ENCODE measurements at places on chromosomes 13 and 19. TPM values are rescaled to one million over a fixed set of nuclear protein-coding genes. Genes with fewer than 3 reads are reported as not detected.

The ZNF709 gene
- total RNA-seq = 37.6 TPM

The CRB3 gene
- total RNA-seq = not detected

The IQCN gene
- total RNA-seq = 0.47 TPM

The GAMT gene
- total RNA-seq = 16.7 TPM

The ZNF221 gene
- 24.6 TPM for total RNA-seq

The TPRX1 gene
- total RNA-seq = not detected

The MCOLN1 gene
- 9.8 TPM for total RNA-seq

The GNA15 gene
- 1.9 TPM for total RNA-seq

The NKG7 gene
- total RNA-seq = not detected

The SIAH3 gene
- 9.8 TPM for total RNA-seq

The TBXA2R gene
- 0.78 TPM for total RNA-seq

The SIGLECL1 gene
- total RNA-seq = not detected

The KLK12 gene
- total RNA-seq = not detected

The NLRP11 gene
- not detected for total RNA-seq

The VAV1 gene
- 2.5 TPM for total RNA-seq

The VWA8 gene
- total RNA-seq = 53.7 TPM

The GPR12 gene
- total RNA-seq = 34.8 TPM

The ACP7 gene
- total RNA-seq = not detected

The PDE4A gene
- total RNA-seq = 5.6 TPM

The F10 gene
- total RNA-seq = 0.62 TPM

The NRTN gene
- not detected for total RNA-seq

The PPP1R37 gene
- 20.6 TPM for total RNA-seq

The PCSK4 gene
- 1.7 TPM for total RNA-seq

The FXYD1 gene
- not detected for total RNA-seq

The ZNF223 gene
- total RNA-seq = 14.8 TPM

The MZF1 gene
- total RNA-seq = 13.1 TPM

The SULT2A1 gene
- not detected for total RNA-seq

The TMEM38A gene
- total RNA-seq = 8.4 TPM

The ZNF726 gene
- 13.3 TPM for total RNA-seq

The DMKN gene
- total RNA-seq = 0.94 TPM

The ICAM4 gene
- total RNA-seq = 0.16 TPM

The UBE2L5 gene
- not detected for total RNA-seq

The SBK3 gene
- 0.31 TPM for total RNA-seq

The LIM2 gene
- total RNA-seq = not detected

The NALCN gene
- 28.5 TPM for total RNA-seq

The ODAD3 gene
- 0.47 TPM for total RNA-seq

The VSTM1 gene
- not detected for total RNA-seq

The HSPB6 gene
- 0.31 TPM for total RNA-seq

The PRR20C gene
- total RNA-seq = not detected

The ECSIT gene
- total RNA-seq = 25.3 TPM

The ZNF575 gene
- total RNA-seq = 0.62 TPM

The KCNJ14 gene
- 0.47 TPM for total RNA-seq

The LRRC4B gene
- 75.8 TPM for total RNA-seq

The LHB gene
- not detected for total RNA-seq

The GPR183 gene
- total RNA-seq = 3.1 TPM

The PTH2 gene
- not detected for total RNA-seq

The LILRA1 gene
- 0.16 TPM for total RNA-seq

The CEACAM16 gene
- not detected for total RNA-seq

The PDE4C gene
- total RNA-seq = 0.47 TPM

The IRS2 gene
- 12.8 TPM for total RNA-seq

The DACT3 gene
- total RNA-seq = 14.5 TPM

The COL5A3 gene
- 1.2 TPM for total RNA-seq

The LRRC63 gene
- total RNA-seq = 2.0 TPM

The GSX1 gene
- not detected for total RNA-seq
